ENCODE measurements at places on chromosomes 12 and 14.

- DNase-seq, result no peak
These were observed 8.0 kb downstream of the RBM19 start for GRCh38 chr12:113958108-113958507.

DNA sequence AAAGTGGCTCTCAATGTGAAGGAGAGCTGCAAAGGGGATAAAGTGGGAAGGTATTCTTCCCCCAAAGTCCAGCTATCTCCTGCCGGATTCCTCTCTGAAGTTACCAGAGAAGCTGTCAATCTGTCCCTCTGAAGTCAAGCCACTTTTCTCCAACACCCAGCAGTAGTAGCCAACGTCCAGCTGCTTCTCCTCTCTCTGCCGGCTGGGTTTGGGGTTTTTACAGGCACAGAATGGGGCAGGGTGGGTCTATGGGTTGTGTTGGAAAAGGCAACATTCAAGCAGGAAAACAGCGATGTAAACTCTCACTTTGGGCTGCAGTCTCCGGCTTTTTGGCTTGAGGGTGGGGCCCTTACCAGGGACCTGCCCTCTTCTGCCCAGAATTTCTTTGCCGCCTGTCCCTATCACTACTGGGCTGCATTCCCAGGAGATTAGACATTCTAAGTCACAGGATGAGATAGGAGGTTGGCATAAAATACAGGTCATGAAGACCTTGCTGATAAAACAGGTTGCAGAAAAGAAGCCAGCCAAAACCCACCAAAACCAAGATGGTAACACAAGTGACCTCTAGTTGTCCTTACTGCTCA, 16.3 kb downstream of the CAPZA3 start:
- DNase-seq, result no peak

DNA sequence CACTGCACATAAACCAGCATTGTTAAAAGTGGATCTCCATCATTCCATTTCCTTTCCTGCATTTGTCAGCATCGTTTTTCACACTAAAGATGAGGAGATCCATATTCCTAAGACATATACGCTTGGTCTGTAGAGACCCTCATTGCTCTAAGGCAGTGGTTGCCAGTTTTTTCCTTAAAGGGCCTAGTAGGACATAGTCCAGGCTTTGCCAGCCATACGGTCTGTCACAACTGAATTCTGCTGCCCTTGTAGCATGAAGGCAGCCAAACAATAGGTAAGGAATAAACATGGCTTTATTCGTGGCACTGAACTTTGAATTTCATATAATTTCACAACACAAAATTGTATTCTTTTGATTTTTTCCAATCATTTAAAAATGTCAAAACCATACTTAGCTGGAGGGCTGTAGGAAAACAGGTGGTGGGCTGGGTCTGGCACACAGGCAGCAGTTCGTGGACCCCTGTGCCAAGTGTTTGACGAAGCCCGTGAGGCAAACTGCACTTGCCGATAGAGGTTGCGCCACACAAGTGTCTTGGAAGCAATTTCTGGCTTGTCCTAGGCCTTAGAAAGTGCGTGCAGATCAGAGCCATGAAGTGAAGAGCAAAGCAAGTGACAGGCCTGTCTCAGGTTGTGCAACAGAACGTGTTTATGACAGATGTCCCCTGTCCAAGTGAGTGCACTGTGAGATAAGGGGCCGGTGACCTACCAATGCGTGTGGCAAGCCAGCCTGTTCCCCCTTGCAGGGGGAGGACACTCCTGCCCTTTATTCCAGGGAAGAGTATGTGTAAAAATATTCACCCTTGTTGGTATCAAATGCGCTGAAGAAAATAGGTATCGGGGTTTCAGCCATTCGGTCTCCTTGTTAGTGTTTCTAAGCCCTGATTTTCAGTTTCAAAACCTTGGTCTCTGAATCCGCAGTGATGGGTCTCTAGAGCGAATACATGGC, 916 bp upstream of the CHPT1 start:
- peak; percentile 59 for DNase-seq

- DNase-seq, result peak; percentile 63
These were observed 18.3 kb downstream of the SLC25A47 start for GRCh38 chr14:100341301-100342031.

GRCh38 chr14:69574263-69574953, at the start of gene CCDC177:
TSS of gene CCDC177 (minus strand) at chr14:69574871. CDS start at chr14:69573622, 1,249 bp downstream.
- DNase-seq, result peak; percentile 80

- DNase-seq, result no peak
These were observed 31.1 kb downstream of the NRDE2 start for GRCh38 chr14:90300611-90301047.

DNA sequence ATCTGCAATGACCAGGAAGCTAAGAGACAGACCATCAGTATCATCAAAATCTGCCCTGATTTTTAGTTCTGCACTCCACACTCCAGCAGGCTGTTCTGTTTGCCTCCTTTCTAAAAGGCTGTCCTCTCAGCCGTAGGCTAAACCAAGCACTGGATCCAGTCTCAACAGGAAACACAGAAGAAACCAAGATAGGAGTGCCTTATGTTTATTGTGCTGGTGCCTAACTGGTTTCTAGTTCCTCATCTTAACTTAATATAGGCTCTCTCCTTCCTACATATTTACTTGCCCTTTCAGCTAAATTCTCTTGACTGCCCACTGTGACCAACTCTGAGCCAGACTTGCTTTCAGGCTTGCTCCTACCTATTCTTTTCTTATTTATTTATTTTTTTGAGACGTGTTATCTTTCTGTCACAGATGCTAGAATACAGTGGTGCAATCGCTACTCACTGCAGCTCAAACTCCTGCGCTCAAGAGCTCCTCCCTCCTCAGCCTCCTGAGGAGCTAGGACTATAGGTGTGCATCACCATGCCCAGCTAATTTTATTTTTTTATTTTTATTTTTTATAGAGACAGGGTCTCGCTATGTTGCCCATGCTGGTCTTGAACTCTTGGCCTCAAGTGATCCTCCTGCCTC, 30.8 kb downstream of the GALNT4 start:
- no peak for DNase-seq

GRCh38 chr12:80713419-80713818, 3.3 kb upstream of the MYF5 start:
- DNase-seq, result no peak

GRCh38 chr12:115897729-115898128, 379.8 kb downstream of the MED13L start:
- no peak for DNase-seq

- no peak for DNase-seq
These were observed 594.4 kb downstream of the FLRT2 start for GRCh38 chr14:86124328-86124727.

DNA sequence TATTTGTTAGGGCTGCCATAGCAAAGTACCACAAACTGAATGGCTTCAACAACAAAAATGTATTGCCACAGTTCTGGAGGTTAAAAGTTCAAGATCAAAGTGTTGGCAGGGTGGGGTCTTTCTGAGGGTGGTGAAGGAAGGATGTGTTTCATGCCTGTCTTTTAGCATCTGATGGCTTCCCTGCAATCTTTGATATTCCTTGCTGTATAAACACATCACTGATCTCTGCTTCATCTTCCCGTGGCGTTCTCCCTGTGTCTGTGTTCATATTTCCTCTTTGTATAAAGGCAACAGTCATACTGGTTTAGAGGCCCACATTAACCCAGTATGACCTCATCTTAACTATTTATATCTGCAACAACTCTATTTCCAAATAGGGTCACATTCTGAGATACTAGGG, 167.5 kb downstream of the BTG1 start:
- DNase-seq, result no peak

DNA sequence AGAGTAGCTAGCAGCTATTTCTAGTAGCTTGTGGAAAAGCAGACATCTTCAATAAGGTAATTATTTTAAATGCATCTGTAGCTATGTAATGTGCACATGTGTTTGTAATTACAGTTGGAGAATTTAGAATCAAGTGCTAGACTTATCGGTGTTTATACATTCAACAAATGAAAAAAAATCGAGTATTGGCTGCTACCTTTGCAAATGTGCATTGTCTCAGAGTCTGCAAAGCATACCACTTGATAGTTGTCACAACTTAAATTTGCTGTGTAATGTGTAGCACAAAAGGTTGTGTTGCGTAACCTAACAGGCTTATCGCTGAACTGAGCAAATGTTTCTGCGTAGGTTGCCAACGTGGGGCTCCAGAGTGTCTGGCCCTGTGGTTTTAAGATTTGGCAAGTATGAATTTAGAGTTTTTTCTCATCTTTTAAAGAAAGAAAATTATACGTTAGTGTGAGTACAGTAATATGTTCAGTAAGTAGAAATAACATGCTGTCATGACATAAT, 44.3 kb downstream of the TMTC2 start:
- DNase-seq, result no peak

GRCh38 chr12:28227251-28227650, 37.0 kb downstream of the CCDC91 start:
- DNase-seq, result no peak

- no peak for DNase-seq
These were observed 285.8 kb upstream of the GRIP1 start for GRCh38 chr12:66964629-66965028.

DNA sequence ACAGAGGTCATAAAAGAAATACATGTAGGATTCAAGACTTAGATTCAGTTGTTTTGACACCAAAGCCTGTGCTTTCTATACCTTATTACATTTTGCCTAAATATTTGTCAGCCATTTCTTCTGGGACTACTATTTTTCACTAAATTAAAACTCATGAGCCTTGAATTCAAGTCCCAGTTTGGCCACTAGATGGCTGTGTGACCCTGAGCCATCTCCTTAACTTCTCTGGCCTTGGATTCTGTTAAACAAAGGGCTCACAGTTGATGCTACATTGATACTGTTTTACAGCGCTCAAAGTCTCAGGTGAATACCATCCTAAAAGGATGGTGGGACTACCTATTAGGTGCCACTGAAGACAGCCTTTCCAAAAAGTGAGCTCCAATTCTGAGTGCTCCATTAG, 39.6 kb upstream of the CCDC198 start:
- DNase-seq, result no peak

- DNase-seq, result no peak
These were observed 20.2 kb upstream of the DUSP16 start for GRCh38 chr12:12582895-12583303.

- no peak for DNase-seq
These were observed 28.6 kb downstream of the CMKLR1 start for GRCh38 chr12:108310489-108310888.

DNA sequence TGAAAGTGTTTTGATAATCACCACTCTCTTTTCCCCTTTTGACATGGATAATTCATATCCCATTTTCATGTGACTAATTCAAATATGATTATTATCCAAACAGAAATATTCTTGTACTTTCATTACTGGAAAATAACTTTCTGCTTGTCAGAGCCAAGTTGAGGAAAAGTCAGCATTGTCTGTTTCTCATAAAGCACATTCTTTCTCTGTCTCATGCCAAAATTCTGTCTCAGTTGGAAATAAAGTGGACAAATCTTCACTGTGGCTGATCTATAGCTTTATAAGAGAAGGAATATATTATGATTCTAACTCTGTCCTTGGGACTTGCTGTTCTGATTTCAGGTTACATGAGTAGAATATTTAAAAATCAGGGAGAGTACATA, 22.7 kb upstream of the PRICKLE1 start:
- no peak for DNase-seq

GRCh38 chr12:118060301-118061010, 523 bp downstream of the WSB2 start:
- peak; percentile 69 for DNase-seq

- peak; percentile 77 for DNase-seq
These were observed 139.1 kb downstream of the ERC1 start for GRCh38 chr12:1130164-1130563.

DNA sequence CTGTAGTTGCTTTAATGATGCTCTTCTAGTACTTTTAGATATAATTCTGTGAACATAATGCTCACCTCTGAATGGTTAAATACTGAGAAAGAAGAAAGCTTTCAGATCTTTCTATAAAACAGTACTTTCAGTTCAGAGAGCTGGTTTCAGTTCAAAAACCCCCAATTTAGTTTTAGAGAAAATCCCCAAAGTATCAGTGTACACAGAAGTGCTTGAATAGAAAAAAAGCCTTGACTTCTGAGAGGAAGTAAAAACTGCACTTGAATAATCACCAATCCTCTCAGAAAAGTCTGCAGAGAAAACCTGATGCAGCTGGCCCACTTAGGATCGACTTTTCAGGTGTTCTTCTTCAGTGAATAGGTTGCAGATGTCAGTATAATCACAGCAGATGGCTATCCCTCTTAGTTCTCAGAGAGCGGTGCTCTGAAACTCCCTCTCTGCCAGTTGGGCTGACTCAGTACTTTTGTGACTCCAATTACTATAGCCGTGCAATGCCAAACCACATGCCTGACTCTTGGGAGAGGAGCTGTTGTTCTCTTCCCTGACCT, 616.3 kb downstream of the LRFN5 start:
- DNase-seq, result peak; percentile 61

DNA sequence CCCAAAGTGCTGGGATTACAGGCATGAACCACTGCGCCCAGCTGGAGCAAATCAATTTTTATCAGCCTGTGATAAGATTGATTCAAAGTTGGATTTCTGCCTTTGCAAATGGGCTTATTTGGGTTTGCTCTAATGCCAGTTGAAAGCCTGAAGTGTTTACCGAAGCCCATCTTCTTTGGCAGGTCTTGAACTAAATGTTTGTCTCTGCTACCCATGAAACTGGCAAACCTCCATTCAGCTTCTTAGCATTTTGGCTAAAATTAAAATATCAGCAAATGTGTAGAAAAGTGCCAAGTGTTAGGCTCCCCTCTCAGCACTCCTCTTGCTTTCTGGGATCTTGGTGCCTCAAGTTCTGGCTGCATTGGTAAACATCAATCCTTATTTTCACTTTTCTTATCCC, 61.5 kb downstream of the MGAT4C start:
- DNase-seq, result no peak

GRCh38 chr14:90905531-90905930, 89.3 kb upstream of the TTC7B start:
- DNase-seq, result no peak

DNA sequence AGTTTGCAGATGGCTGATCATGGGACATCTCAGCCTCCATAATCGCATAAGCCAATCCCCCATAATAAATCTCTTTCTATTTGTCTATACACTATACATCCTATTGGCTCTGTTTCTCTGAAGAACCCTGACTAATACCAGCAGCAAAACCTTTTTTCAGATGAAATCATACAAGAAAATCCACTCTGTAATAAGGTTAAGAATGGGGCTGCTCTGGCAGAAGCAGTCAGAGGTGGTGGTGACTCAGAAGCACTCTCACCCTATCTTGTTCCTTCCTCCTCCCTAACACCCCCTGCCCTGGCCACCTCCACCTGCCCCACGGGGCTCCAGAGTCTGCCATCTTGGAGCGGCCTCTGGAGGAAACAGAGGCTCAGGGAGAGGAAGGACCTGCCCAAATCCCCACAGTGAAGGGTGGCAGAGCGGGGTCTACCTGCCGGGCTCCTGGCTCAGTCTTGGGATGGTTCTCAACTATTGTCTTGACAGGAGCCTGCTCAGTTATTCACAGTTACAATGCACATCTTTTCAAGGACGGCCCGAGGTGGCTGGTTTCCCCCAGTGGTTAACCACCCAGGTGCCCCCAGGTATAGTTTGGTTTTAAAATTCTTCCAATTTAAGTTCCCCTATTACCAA, 109.3 kb upstream of the EVL start:
- no peak for DNase-seq

- peak; percentile 65 for DNase-seq
These were observed 583.4 kb downstream of the VRK1 start for GRCh38 chr14:97380539-97380941.

All from islet precursor cell (in vitro differentiated cells).